Prostate gland (tissue), 2 donors: ENCODE measurements at places on chromosomes 16 and 17. TPM values are rescaled to one million over a fixed set of nuclear protein-coding genes. Genes with fewer than 3 reads are reported as not detected.

DNA sequence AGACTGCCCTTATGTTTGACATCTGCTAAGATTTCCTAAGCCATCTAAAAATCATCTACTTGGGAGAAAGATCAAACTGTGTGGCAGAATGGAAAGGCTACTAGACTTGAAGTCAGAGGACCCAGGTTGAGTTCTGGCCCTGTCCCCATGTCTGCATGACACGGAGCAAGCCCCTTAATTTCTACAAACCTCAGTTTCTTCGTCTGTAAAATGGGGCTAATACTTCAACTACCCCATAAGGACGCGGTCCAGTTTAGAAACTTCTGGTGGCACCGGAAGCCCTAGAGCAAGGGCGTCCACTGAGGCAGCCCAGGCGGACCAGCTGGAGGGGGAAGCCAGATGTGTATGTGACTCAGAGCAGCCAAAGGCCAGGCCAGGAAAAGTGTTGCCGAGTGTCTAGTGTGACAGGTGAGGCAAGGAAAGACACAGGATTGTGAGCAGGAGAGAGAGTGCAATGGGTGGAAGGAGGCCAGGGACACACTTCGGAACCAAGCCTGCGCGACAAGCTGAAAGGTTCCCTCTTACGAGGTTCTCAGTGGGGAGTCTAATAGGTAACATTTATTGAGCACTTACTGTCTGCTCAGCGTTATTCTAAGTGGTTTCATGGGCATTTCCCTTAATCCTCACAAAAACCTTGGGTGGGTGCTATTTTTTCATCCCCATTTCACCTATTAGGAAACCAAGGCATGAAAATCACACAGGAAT lies 17.8 kb upstream of the PITPNM3 start:
- H3K4me3 ChIP-seq, result no peak overlapping the region
- H3K27ac ChIP-seq, result no peak overlapping the region
- no peak for DNase-seq
- no peaks in the 10 kb centered on the region for H3K27me3 ChIP-seq
- H3K4me1 ChIP-seq, result no peaks in the 10 kb centered on the region

DNA sequence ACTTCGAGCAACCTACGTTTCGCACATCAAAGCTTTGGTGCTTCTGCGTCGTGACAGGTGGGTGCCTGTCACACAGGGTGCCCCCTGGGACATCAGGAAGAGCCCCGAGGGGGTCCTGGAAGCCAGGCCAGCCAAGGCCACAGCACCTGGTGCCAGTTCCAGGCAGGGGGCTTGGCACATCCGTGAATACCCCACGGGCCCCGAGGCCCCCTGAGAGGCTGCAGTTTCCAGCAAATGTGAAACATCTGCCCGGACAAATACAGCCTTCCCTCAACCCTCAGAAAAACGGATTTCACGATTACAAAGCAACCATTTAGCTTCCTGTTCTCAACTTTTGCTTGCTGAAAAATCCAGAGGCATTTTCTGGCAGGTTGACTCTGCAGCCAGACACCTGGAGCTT lies 109.3 kb upstream of the METRNL start:
- H3K27ac ChIP-seq, result no peak overlapping the region
- no peak overlapping the region for H3K4me3 ChIP-seq
- H3K27me3 ChIP-seq, result no peaks in the 10 kb centered on the region
- H3K4me1 ChIP-seq, result no peaks in the 10 kb centered on the region
- no peak for DNase-seq

Gene KCNJ18
- total RNA-seq, result not detected

Gene ZNF423
- 22.7 TPM for total RNA-seq
